ENCODE measurements at places on chromosomes 12 and 14. TPM values are rescaled to one million over a fixed set of nuclear protein-coding genes. Genes with fewer than 3 reads are reported as not detected.

The ABCB9 gene
- total RNA-seq = 4.6 TPM

The FZD10 gene
- total RNA-seq = 0.07 TPM

The NINJ2 gene
- total RNA-seq = 5.3 TPM

The ATL1 gene
- total RNA-seq = 1.0 TPM

The LUM gene
- total RNA-seq = 52.0 TPM

The CFAP54 gene
- total RNA-seq = 0.10 TPM

The LIN52 gene
- total RNA-seq = 6.9 TPM

The SLCO1B3 gene
- total RNA-seq = not detected

The HNF1A gene
- total RNA-seq = not detected

The GLIPR1L2 gene
- total RNA-seq = 1.3 TPM

The PELI2 gene
- 1.6 TPM for total RNA-seq

The MYF6 gene
- total RNA-seq = not detected

The CDCA3 gene
- 0.32 TPM for total RNA-seq

The SYCP3 gene
- not detected for total RNA-seq

The FGF6 gene
- not detected for total RNA-seq

The AQP2 gene
- not detected for total RNA-seq

The KLHDC1 gene
- total RNA-seq = 6.0 TPM

The SERPINA12 gene
- not detected for total RNA-seq

The SELPLG gene
- 4.1 TPM for total RNA-seq

The LAG3 gene
- total RNA-seq = 0.37 TPM

The HHIPL1 gene
- 1.5 TPM for total RNA-seq

The SMIM41 gene
- total RNA-seq = not detected

The LTB4R2 gene
- total RNA-seq = 1.5 TPM

The CLSTN3 gene
- 6.4 TPM for total RNA-seq

The LRP1-AS gene
- not detected for total RNA-seq

The MIPOL1 gene
- total RNA-seq = 6.5 TPM

The SDR9C7 gene
- not detected for total RNA-seq

The PTPN21 gene
- 37.8 TPM for total RNA-seq

The DCAF4 gene
- total RNA-seq = 8.4 TPM

The RIMBP2 gene
- 0.40 TPM for total RNA-seq

The CLEC4D gene
- not detected for total RNA-seq

The TMTC1 gene
- total RNA-seq = 37.1 TPM

The SLC17A8 gene
- total RNA-seq = not detected

The CISTR gene
- total RNA-seq = 2.4 TPM

The TOMM20L gene
- not detected for total RNA-seq

The RNU6-7 gene
- total RNA-seq = not detected

The ASCL1 gene
- total RNA-seq = not detected

The GPR84 gene
- total RNA-seq = not detected

The PLEKHG7 gene
- total RNA-seq = not detected

The MYBPC1 gene
- 3.9 TPM for total RNA-seq

The PGAM5 gene
- 33.7 TPM for total RNA-seq

The FGF23 gene
- not detected for total RNA-seq

The GPRC5D gene
- not detected for total RNA-seq

The FAM222A gene
- 25.7 TPM for total RNA-seq

The SLC38A4 gene
- 2.1 TPM for total RNA-seq

The LBHD2 gene
- not detected for total RNA-seq

The NDRG2 gene
- 315 TPM for total RNA-seq

The GPR137C gene
- 0.47 TPM for total RNA-seq

The NR2C1 gene
- total RNA-seq = 36.8 TPM

The TTC9 gene
- total RNA-seq = 0.67 TPM

The OR4K13 gene
- total RNA-seq = not detected

The RASSF9 gene
- 6.1 TPM for total RNA-seq

The LYSET gene
- 21.3 TPM for total RNA-seq

The HOXC10 gene
- total RNA-seq = not detected
